Breast epithelium (tissue), 4 donors: ENCODE measurements at places on chromosomes 4 and X. TPM values are rescaled to one million over a fixed set of nuclear protein-coding genes. Genes with fewer than 3 reads are reported as not detected.

Gene LRP2BP
- 2.3 TPM for total RNA-seq

DNA sequence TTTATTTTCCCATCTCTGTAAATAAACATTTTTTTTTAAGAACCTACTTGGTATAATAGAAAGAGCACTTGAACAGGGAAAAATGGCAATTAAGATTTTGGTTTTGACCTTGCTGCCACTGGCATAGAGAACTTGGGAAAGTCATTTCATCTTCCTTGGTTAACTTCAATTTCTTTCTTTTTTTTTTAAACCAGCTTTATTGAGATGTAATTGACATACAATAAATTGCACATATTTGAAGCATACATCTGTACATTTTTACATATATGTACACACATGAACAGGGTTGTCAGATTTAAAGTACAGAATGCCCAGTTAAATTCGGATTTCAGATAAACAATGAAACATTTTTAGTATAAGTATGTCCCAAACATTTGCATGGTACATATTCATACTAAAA, 103.0 kb upstream of the RAPGEF2 start:
- no peak for DNase-seq

Gene RIPPLY1
- total RNA-seq: not detected

Gene MAOB
- total RNA-seq: 46.0 TPM

Gene PTTG2
- total RNA-seq: not detected

Gene ARX
- 0.33 TPM for total RNA-seq

GRCh38 chr4:7213807-7214206, 21.5 kb downstream of the SORCS2 start:
- no peak for DNase-seq

DNA sequence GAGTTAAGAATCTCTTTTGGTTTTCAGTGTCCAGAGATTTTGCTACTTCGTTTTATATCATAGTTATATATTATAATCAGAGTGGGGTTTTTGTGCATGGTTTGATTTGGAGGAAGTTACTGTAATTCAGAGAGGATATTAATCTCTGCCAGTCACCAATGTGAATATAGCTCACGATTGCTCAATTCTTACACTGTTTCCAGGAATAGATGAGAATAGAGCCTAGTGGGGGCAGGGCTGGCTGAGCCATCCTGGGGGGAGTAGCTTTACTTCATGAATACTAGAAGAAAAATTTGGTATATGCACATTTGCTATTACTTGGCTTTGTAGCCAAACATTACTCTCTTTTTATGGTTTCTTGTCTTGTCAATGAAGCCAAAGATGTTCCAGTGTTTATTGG, 60.9 kb upstream of the TRPC3 start:
- DNase-seq: no peak

Gene KLHL34
- total RNA-seq: not detected

Gene NLGN3
- 1.0 TPM for total RNA-seq

- no peak for DNase-seq
Measured at GRCh38 chr4:12138488-12138887, 709.8 kb upstream of the HS3ST1 start.

DNA sequence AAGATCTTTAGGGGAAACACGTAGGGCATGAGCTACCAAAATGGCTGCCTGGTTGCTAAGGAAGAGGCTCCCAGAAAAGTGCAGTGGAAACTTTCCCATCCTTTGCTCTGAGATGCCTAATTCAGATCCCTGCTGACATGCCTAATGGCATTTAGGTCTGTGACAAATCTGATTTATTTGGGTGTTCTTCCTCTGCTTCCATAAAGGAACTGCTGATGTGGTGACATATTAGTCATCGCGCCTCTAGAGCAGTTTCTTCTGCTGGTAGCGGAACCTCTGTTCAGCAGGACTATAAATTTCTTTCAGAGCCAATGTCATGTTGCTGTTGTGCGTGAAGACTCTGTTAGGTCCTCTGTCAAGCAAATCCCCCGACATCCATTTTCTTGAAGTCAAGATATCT, 310.0 kb downstream of the PDHA2 start:
- no peak for DNase-seq

Gene ERVMER34-1
- 1.6 TPM for total RNA-seq

DNA sequence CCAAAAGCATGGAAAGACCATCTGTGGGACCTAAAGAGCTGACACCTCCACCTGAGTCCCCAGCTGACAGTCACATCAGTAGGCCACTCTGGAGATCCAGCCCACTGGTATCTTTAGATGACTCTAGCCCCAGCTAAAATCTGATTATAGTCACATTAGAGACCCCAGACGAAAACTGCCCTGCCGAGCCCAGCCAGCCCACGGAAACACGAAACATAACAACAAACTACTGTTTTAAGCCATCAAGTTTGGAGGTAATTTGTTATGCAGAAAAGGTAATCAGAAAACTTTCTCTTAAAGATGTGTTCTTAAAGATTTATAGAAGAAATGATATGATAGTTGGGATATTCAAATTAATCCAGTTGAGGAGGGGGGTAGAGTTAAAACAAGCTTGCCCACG, 175.7 kb downstream of the DHX15 start:
- no peak for DNase-seq

Gene GUCY1A1
- 57.0 TPM for total RNA-seq

Gene ARHGEF6
- total RNA-seq: 120 TPM

DNA sequence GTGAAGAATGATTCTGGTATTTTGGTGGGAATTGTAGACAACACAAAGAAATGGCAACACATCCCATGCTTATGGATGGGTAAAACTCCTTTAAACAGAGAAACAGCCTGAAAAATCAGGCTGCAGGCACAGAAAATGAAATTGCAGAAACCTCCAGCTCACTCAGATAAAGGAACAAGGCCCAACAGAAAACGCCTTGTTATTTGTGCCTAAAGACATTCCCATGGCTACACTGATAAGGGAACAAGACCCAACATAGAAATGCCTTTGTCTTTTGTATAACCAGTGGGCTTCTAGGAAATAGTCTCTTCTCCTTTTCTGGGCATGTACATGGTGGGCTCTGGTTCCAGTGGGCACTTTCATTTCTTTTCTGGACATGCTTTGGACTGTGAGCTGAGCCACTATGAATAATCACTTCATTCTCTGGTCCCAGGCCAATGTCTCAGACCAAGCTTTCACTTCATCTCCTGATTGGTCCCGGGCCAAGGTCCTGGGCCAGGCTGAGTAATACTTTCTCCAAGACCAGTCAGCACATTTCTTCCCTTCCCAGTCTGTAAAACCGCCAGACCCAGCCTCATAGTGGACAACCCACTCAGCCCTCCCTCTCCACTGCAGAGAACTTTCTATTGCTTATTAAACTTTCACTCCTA, 160.5 kb downstream of the TBX22 start:
- DNase-seq: no peak

- DNase-seq: no peak
Measured at GRCh38 chrX:12811658-12812057, 20.4 kb downstream of the PRPS2 start.

- DNase-seq: no peak
Measured at GRCh38 chr4:175068266-175068665, 150.1 kb downstream of the ADAM29 start.

GRCh38 chr4:152399246-152399645, 136.6 kb downstream of the FBXW7 start:
- DNase-seq: no peak

DNA sequence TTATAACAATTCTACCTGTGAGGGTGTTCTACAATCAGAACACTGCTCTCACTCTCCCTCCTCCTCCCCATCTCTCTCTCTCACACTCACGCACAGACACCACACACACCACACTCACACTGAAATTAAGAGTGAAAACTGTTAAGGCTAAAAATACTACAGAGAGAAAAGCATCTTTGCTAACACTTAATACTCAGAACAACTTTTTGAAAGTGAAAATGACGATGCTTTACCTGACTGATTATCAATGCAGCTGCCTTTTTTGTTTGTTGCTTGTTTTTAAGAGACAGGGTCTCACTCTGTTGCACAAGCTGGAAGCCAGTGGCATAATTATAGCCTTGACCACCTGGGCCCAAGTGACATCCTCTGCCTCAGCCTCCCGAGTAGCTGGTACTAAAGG, 222.4 kb downstream of the APBB2 start:
- DNase-seq: no peak

- DNase-seq: no peak
Measured at GRCh38 chrX:17086317-17086716, 139.9 kb downstream of the REPS2 start.

DNA sequence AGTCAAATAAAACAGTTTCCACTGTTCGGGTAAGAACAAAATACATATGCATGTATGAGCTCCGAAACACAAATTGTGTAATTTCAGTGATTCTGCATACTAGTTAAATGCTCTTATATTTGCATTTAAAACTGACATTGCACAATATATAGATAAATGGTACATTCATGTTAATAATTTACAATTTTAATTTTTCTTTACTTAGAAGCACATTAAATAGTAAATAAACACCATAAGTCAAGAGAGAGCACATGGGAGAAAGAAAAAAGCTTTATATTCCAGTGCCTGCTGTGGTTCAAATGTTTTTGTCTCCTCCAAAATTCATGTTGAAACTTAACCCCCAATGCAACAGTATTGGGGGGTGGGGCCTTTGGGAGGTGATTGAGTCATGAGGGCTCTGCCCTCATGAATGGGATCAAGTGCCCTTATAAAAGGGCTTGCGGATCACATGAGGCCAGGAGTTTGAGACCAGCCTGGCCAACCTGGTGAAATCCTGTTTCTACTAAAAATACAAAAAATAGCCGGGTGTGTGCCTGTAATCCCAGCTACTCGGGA, 322.9 kb downstream of the BCOR start:
- no peak for DNase-seq

Gene LARP1B
- 21.8 TPM for total RNA-seq

DNA sequence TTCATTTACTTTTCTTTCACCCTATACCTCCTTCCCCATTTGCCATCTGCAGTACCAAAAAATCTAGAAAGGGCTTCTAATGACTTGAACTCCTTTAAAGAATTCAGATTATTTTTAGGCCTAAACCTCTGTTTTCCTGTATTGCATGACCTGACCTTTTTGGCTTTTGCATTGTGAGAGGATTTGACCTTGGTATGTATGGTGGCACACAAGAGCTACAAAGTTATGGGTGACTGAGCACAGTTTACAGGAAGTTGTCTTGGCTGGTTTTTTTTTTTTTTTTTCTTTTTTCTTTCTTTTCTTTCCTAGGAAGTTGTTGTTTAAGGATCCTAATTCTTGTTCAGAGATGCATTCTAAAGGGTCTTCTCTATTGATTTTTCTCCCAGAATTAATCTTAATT, 32.0 kb upstream of the MTMR8 start:
- DNase-seq: no peak
